ENCODE measurements at places on chromosomes 2 and 18. TPM values are rescaled to one million over a fixed set of nuclear protein-coding genes. Genes with fewer than 3 reads are reported as not detected.
A peak's percentile ranks its signal among the peaks of the same experiment; 100 is the strongest.

DNA sequence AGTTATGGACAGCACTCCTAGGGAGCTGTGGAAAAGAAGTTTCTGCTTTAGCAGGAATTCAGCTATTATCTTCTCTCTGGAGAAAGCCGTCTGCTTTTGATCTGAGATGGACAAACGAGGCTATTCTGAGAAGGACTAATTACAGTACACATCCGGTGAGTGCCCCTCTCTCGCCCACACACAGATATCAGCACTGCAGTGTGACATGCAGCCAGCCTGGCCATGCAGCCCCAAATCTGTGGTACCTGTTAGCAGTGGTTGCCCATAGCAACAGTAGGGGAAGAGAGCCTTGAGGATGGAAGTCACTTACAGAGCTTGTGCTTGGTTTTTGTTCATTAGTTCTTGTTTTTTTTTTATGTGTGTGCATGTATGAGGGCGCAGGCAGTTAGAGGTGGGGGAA is 73.9 kb upstream of the TRIB2 start:
- DNase-seq: no peak

DNA sequence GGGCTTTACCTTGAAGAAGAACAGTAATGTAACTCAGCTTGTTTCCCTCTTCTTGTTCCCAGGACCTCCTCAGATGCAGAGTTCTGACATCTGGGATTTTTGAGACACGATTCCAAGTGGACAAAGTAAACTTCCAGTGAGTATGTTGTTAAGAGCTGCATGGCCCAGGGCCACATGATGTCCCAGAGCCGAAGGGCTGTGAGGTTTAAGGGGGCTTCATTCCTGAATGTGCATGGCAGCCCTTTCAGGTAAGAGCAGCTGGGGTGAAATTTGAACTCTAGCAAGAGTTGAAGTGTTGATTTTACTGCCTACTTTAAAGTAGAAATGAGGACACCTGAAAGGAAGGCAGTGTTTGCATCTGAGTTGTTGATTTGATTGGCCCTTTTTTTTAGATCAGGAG is 13.3 kb downstream of the CHMP1B start:
- no peak for DNase-seq

- peak; percentile 16 for DNase-seq
These were observed 126.5 kb downstream of the GPR39 start for GRCh38 chr2:132542953-132543569.

GRCh38 chr2:66782780-66783361 is 347.9 kb downstream of the MEIS1 start:
- DNase-seq: no peak

- peak; percentile 41 for DNase-seq
These were observed 156.1 kb downstream of the MSH2 start for GRCh38 chr2:47558768-47559684.

DNA sequence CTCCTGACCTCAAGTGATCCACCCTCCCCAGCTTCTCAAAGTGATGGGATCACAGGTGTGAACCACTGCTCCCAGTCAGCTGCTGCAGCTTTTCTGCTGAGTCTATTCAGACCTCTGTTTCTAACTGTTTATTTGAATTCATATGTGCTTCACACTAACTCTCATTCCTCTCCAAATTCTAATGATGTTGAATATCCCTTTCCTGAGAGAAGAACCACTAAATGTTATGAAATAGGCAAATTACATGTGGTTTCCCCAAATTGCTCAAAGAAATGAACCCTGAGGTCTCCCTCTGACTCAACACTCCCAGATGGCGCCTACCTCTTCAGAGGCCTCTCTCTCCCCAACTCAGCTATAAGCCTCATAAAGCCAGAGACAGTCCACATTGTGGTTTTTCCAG is 98.6 kb downstream of the IRS1 start:
- peak; percentile 98 for DNase-seq

GRCh38 chr2:15238028-15238427 is 323.1 kb downstream of the NBAS start:
- no peak for DNase-seq

- no peak for DNase-seq
These were observed 255.5 kb downstream of the ETAA1 start for GRCh38 chr2:67652679-67653078.

GRCh38 chr18:60082790-60083189 is 183.0 kb downstream of the PMAIP1 start:
- no peak for DNase-seq

- DNase-seq: no peak
These were observed 108.8 kb downstream of the STPG4 start for GRCh38 chr2:47046271-47046670.

DNA sequence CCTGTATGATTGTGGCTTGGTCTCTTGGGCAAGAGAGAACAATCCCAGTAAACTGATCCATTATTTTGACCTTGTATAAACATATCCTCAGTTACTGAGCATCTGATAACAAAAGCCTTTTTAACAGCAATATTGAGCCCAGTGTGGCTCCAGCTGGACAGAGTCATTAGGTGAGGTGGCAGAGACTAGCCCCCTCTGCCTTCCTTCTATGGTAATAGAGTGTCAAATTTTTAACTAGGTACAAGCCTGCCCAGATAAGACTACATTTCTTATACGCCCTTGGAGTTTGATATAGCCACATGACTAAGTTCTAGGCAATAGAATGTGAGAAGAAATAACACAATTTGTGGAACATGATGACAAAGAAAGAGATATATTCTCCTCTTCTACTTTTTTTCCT is 56.2 kb downstream of the HNMT start:
- DNase-seq: no peak

GRCh38 chr2:44244135-44244871 is 31.0 kb upstream of the SLC3A1 start:
- peak; percentile 68 for DNase-seq

GRCh38 chr2:85502720-85503119 is 36.2 kb upstream of the MAT2A start:
- no peak for DNase-seq

GRCh38 chr18:65287652-65288051 is 463.2 kb upstream of the CDH7 start:
- DNase-seq: no peak

DNA sequence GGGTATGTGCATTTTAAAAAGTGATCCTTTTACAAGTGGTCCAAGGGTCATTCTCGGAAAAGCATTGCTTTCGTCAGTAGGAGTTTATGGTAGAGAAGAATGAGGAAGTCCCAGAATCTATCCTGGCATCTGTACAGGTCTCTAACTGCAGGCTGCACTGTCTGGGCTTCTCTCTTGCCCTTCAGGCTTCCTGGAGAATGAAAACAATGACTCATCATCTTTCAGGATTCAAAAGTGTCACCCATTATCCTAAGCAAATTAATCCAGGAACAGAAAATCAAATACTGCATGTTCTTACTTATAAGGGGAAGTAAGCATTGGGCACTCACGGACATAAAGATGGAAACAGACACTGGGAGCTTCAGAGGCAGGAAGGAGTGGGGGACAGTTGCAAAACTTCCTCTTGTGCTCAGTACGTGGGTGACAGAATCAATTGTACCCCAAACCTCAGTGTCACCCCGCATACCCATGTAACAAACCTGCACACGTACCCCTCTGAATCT is 60.2 kb upstream of the TXNDC2 start:
- DNase-seq: peak; percentile 96

DNA sequence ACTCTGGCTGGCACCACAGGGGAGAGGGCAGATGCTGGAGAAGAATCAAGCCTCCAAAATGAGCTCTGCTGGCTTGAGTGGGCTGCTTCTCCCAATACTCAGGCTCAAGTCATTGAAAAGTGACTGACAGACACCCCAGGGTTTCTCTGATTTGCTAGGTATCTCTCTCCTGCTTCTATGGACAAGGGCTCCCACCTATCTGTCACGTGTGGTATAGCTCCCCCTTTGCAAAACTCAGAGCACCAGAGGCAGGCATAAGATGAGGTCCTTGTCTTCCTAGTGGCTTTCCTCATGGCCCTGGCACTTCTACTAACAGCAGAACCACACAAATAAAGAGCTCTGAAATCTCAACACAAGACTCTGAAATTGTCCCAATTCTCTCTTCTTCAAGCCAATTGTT is 105.2 kb downstream of the GALNT14 start:
- no peak for DNase-seq

- DNase-seq: no peak
These were observed 242.1 kb upstream of the OSR1 start for GRCh38 chr2:19600506-19600905.

SCYGR4 gene
- total RNA-seq: not detected

CCBE1 gene
- total RNA-seq: 93.9 TPM

CXCR4 gene
- total RNA-seq: not detected

NAT8 gene
- total RNA-seq: not detected

REG3G gene
- not detected for total RNA-seq

TMEM200C gene
- 1.7 TPM for total RNA-seq

BMP10 gene
- not detected for total RNA-seq

Measured in IMR-90 (cell line).